ENCODE measurements at places on chromosomes 4 and X.

DNA sequence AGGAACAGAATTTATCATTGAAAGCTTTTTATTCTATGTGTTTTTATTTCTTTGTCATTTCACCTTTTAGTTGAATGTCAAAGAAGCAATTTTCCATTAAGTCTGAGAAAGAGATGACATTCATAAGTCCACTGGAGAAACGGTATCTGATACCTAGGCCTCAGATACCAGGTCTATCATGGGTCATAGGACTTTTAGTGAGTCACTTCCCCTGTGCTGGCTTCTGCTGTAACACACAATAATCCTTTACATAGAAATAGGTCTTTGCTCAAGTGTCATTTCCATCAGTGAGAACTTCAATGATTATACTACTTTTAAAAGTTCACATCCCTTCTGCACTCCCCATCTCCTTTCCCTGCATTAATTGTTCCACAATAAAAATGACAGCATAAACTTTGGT lies 125.5 kb upstream of the ARMCX2 start:
- no peak for DNase-seq

GRCh38 chr4:45467157-45467556 lies 656.7 kb downstream of the GABRG1 start:
- DNase-seq = no peak

DNA sequence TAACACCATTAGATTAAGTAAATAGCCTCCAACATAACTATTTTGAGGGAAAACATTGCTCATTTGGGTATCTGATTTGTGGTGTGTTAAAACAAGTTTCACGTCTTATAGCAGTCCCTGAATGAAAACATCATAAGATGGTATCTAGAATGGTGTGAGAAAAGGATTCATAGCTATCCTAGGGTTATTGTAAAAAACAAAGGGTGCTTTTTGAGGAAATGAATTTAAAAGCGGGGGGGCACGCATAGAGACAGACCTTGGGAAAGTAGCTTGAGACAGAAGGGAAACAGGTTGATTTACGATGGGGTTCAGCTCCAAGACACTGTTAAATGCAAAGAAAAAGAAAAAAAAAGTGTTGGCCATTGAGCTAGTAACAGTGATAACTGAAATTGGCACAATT lies 768 bp upstream of the CXCL10 start:
- DNase-seq = no peak

GRCh38 chr4:35102066-35102465 lies 1142.2 kb downstream of the ARAP2 start:
- no peak for DNase-seq

GRCh38 chr4:85697854-85698253 lies 222.9 kb downstream of the ARHGAP24 start:
- no peak for DNase-seq

GRCh38 chrX:50497114-50497513 lies 26.5 kb upstream of the DGKK start:
- DNase-seq = no peak

- DNase-seq = no peak
These were observed 15.2 kb downstream of the SLITRK2 start for GRCh38 chrX:145832796-145833195.

DNA sequence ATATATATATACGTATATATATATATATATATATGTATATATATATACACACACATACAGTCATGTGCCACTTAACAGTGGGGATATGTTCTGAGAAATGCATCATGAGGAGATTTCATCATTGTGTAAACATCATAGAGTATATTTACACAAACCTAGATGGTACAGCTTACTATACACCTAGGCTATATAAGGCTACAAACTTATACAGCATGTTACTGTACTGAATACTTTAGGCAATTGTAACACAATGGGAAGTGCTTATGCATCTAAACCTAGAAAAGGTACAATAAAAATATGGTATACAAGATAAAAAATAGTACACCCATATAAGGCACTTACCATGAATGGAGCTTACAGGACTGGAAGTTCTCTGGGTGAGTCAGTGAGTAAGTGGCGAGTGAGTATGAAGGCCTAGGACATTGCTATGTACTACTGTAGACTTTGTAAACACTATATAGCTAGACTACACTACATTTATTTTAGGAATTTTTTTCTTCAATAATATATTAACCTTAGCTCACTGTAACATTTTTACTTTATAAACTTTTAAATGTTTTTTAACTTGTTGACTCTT lies 13.2 kb upstream of the CCSER1 start:
- no peak for DNase-seq

- DNase-seq = no peak
These were observed 132.4 kb downstream of the RASL11B start for GRCh38 chr4:52994567-52994966.

GRCh38 chr4:43089730-43090129 lies 197.2 kb downstream of the GRXCR1 start:
- no peak for DNase-seq

DNA sequence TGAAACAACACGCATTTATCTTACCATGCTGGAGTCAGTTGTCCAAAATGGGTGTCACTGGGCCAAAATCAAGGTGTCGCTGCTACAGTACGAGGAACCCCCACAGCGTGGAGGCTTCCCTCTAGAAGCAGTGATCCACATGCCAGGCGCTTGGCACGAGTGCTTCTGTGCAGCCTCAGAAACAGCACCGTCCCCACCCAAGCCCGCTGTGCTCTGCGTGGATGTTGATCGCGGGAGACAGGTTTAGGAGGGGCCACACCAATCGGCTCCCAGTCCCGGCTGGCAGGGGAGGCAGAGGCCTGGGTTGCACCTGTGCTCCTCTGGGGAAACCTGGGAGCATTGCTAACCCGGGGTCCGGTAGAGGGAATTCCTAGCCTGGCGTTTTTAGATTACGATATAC lies 165.5 kb upstream of the PSAPL1 start:
- DNase-seq = no peak

GRCh38 chrX:145552643-145553042 lies 265.0 kb upstream of the SLITRK2 start:
- no peak for DNase-seq

DNA sequence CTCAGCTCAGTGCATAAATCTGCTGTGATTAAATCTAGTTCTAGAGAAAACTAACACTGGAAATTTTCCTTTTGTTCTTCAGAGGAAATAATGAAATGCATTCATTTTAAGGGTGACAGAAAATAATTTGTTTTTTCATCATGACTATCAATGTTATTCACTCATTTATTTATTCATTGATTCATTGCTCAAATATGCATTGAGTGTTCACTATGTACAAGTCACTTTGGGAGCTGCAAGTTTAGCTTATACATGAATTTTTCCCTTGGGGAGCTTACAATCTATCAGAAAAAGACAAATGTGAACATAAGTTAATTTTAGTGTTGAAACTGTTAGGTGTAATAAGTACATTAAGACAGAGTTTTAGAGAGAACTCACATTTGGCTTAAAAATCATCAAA lies 897.8 kb downstream of the CENPC start:
- no peak for DNase-seq

- DNase-seq = no peak
These were observed 34.3 kb upstream of the PROM1 start for GRCh38 chr4:16118090-16118489.

DNA sequence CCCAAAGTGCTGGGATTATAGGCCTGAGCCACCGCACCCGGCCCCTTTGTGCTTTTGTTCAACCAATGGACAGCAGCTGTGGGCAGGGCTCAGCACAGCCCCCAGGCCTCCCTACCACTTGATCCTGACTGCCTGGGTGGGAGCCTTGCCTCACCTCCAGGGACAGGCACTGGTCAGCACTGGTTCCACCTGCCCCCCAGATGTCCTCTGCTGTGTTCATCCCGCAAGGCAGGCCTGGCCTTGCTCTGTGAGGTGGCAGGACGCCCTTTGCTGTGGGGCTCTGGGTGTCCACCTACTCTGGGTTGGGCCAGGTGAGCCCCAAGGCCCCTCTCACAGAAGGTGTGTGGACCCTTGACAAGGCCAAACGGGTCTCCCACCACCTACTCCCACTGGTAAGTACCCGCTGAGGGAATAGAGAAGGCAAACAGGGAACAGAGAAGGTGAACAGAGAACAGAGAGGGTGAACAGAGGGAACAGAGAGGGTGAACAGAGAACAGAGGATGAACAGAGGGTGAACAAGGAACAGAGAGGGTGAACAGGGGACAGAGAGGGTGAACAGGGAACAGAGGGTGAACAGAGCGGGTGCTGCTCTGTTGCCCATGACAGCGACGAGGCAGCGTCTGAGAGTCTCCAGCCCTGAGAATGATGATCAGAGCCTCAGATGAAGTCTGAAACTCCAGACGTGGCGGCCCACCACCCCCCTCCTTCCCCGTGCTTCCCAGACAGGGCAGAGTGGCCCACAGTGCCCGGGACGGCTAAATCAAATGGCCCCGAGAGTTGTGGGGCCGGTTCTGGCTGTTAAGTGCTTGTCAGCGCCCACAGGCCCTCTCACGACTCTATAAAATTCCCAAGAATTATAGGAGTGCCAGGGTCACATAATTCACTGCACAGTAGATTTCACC lies 55.0 kb upstream of the NKX1-1 start:
- DNase-seq = peak; percentile 10

DNA sequence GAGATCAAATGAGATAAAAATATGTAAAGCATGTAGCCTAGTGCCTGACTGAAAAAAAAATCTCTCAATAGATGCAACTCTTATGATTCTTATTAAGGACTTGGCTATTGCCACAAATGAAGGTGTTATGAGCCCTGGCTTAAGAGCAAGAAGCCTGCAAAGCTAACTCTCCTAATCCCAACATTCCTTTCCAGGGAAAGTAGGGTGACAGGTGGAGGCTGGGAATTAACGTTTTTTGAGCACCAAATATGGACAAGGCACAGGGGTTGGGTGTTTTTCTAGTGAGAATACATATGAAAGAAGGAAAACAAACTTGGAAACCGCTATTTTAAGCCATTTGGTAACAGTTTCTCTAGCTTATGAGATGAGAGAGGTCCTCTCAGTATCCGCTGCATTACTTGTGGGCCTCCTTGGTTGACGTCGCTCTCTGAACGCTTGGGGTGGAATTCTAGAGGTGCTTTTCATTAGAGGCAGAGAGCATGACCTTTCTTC lies 2.4 kb downstream of the RHOH start:
- no peak for DNase-seq

GRCh38 chr4:8503801-8504200 lies 63.2 kb downstream of the TRMT44 start:
- DNase-seq = no peak

GRCh38 chr4:78166622-78167021 lies 109.5 kb downstream of the FRAS1 start:
- DNase-seq = no peak

- no peak for DNase-seq
These were observed 61.2 kb downstream of the SH3BGRL start for GRCh38 chrX:81263059-81263458.
